ENCODE measurements at places on chromosomes 4 and X. TPM values are rescaled to one million over a fixed set of nuclear protein-coding genes. Genes with fewer than 3 reads are reported as not detected.

GRCh38 chr4:151094290-151094751 is 5.1 kb upstream of the RPS3A start:
- DNase-seq, result no peak

GRCh38 chrX:135421932-135422809 is at the start of gene SMIM10L2A:
Gene SMIM10L2A, plus strand, starts transcription at chrX:135421944. Its CDS starts 188 bp downstream, at chrX:135422132.
- no peak for DNase-seq

GRCh38 chrX:129565046-129565650 is 25.1 kb downstream of the OCRL start:
- peak; percentile 0 for DNase-seq

DNA sequence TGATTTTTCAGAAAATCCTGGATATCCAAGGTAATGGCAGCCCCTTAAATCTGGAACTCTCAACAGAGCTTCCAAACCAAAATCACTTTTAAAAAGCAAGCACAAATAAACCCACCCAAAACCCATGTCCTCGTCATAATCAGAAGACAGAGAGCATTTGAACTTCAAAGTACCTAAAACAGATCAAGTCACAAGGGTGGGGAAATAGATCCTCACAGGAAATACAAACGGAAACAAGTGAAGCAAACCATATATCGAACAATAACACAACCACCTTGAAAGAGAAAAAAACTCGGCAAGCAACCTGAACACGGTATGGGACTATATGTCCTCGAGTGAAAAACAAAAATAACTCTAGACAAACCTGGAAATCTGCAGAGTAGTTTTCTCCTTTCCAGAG is 15.9 kb upstream of the CCNQ start:
- no peak for DNase-seq

- DNase-seq, result no peak
These were observed 10.5 kb downstream of the FGF5 start for GRCh38 chr4:80276931-80277330.

GRCh38 chrX:136697156-136697555 is 49.2 kb downstream of the CD40LG start:
- DNase-seq, result no peak

- DNase-seq, result peak; percentile 25
These were observed 270.1 kb upstream of the LDB2 start for GRCh38 chr4:17168571-17168970.

DNA sequence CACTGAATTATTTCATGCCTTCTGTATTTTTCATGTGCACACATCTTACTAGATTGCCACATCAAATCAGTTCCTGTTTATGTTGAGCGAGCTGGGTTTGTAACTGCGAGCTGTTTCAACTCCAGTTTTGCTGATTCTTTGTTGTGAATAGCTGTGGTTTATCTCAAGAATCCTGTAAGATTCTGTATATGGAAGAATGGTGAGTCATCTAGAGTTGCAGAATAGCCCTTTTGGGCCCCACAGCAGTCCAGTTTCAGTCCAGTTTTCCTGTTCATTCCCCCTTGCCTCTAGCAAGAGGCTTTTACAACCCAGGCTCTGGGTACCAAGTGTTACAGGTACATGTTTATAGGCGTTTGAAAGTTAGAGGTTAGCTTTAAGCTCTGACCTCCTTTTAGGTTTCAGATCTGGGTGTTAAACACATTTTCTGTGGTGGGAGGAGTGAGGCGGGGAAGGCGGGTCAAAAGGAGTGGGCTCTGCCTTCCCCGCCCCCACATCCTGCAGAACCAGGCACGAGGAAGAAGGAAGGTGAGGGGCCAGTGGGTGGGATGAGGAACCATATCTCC is 32.7 kb downstream of the TBC1D14 start:
- DNase-seq, result no peak

The CC2D2A gene
- 2.8 TPM for total RNA-seq
